Stimulated activated CD4-positive, alpha-beta T cell treated with anti-CD3 and anti-CD28 coated beads, Interleukin-1b, Interleukin-23, amount 100 ng/mL, for 48 hours (primary cell): ENCODE measurements at places on chromosomes 16 and 17.

DNA sequence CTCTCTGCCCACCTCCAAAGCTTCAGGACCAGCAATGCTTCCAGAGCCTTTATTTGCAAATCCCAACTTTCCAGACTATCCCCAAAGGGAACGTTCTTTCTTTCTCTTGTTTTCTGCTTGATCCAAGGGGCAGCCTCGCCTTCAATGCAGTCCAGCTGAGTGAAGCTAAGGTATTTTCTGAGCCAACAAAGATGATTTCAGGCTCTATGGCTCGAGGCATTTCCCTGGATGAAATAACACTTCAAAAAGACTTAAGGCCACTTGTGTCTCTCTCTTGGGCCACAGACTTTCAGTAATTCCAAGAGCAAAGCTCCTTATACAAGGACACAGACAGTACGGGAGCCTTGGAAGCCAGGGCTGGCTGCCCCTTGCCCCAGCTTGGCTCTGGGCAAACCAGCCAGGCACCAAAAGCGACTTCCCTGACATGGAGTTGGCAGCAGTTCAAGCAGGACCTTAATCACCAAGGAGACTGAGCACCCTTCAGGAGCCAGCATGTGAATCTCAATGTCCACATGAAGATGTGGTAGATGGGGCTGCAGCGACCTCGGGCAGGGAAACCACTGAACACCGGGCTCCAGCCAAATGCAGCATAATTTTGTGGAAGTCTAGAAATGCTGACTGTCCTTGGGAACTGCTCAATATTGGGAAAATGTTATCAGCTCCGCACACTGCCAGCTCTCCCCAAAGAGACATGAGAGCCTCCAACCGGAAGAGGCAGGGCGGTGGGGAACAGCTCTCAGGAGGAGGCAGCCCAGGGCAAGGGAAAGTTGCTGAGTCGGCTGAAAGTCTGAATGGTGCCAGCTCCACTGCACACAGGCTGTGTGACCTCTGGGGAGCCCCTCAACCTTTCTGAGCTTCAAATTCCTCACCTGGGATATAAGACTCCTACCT lies 39.0 kb downstream of the TK2 start:
- DNase-seq, result no peak

DNA sequence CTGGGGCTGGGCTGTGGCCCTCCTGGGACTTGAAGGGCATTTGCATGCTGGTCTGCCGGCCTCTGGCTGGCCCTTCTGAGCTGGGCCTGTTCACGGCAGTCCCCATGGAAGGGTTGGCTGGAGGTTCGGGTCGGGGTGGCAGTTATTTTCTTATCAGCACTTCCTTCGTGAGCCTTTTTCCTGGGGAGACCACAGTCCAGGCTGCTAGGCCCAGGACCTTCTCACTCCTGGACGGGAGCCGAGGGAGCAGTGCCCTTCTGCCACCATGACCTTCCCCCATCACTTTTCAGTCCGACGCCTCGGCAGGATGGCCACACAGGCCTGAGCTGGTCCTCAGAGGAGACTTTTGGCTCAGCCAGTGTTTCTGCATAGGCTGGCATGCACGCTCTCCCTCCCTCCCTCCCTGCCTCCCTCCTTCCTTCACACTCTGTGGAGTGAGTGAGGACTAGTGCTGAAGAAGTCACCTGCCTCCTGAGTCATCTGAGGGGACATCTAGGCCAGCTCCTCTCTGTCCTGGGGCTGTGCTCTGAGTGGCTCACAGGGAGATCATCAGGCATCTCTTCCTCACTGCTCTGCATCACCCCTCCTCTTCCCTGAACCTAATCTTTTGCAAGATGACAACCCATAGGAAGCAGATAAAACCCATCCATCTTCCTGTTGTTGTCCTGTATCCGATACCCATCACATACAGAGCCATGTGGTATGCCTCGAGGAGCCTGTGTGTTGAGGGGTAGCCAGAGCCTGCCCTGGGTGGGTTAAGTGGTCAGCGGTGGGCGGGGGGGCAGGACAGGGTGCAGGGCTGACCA lies 109.7 kb downstream of the RAP1GAP2 start:
- no peak for DNase-seq

- DNase-seq, result peak; percentile 64
Measured at GRCh38 chr17:50626037-50626574, 8.6 kb upstream of the ABCC3 start.

DNA sequence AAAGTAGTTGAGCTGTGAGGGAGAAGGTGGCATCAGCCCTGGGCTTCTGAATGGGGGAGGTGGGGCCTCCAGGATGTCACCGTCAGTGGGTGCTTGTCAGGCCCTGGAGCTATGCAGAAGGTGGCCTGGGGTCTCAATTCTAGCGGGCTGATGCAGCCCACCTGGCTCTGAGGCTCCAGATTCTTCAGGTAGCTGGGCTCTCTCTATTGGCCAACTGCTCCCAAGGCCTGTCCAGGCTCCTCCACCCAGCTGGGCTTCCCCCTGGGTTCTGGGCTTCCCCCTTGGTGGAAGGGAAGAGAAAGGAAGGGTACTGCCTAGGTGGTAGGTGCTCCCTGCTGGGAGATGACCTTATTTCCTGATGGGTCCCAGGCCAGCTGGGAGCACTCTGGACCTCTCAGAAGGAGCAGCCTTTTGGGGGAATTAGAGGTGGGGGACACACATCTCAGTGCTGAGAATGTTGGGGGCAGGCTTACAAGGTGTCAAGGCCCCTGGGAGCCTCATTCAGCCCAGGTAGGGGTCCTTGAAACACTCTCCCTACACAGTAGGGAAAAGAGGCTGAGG lies 1728.3 kb downstream of the TP53TG3F start:
- no peak for DNase-seq

DNA sequence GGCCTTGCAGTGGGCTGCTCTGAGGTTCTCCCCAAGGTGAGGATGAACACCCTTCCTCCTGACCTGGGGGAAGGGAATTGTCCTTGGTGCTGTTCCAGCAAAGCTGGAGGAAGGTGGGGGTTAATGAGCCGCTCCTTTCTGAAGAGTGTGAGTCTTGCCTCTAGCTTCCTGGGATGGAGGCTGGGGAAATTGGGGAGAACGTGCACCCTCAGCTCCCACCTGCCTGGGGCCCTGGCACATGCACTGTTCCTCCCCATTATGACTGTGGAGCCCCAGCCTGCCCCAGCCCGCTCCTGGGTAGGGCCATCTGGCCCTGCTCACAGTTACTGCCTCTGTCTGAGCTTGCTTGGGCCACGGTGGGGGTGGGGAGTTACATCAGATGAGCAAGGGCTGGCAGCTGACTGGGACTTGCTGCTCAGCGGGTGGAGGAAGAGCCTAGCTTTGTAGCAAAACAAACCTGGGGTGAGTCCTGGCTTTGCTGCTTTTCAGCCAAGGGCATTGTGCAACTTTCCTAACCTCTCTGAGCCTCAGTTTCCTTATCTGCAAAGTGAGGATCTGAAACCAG lies 11.1 kb downstream of the TNS4 start:
- DNase-seq, result peak; percentile 35

DNA sequence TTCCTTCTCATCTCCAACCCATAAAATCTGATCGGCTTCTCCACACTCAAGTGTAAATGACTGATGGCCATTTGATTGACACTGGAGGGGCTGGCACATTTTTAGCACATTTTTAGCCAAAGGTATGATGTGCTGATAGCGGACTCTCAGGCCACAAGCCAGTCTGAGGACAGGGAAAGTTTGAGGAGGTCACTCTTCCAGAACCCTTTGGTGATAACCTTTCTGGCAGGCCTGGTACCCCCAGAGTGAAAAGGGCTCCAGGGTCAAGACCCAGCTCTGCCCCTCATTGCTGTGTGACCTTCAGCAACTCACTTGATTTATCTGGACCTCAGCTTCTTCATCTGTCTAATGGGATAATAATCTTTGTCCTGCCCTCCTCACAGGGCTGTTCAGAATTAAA lies 1.7 kb upstream of the NLRC5 start:
- DNase-seq, result no peak

- DNase-seq, result no peak
Measured at GRCh38 chr16:78129349-78129748, 29.9 kb downstream of the WWOX start.

- no peak for DNase-seq
Measured at GRCh38 chr17:62706598-62707424, 79.3 kb downstream of the MRC2 start.

- no peak for DNase-seq
Measured at GRCh38 chr16:80932708-80933095, 74.0 kb downstream of the CMC2 start.

GRCh38 chr16:15980329-15980728 lies 30.9 kb downstream of the ABCC1 start:
- no peak for DNase-seq

DNA sequence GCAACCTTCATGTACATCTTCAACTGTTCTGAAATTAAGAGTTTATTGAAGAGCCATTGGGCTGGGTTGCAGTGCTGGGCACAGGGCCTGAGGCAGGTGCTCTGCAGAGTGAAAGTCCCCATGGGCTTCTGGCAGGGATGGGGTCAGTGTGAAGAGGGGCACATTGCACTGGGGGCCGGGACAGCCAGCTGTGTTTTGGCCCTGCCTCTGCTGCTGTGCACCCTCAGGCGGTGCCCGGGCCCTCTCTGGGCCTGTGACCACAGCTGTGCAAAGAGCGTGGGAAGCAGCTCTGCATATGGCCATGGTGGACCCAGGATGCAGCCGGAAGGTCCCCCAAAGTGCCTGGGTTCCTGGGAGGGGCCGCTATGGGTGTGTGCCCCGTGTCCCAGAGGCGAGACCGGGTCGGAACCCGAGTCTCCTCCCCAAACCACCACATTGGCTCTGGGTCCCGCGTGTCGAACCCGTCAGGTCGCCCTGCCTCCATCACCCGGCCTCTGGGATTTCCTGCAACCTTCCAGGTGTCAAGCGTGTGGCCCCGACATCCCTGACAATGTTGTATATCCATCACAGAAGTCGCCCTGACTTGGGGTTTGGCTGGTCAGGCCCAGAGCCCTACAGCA lies 38.2 kb upstream of the ZNF469 start:
- DNase-seq, result no peak

DNA sequence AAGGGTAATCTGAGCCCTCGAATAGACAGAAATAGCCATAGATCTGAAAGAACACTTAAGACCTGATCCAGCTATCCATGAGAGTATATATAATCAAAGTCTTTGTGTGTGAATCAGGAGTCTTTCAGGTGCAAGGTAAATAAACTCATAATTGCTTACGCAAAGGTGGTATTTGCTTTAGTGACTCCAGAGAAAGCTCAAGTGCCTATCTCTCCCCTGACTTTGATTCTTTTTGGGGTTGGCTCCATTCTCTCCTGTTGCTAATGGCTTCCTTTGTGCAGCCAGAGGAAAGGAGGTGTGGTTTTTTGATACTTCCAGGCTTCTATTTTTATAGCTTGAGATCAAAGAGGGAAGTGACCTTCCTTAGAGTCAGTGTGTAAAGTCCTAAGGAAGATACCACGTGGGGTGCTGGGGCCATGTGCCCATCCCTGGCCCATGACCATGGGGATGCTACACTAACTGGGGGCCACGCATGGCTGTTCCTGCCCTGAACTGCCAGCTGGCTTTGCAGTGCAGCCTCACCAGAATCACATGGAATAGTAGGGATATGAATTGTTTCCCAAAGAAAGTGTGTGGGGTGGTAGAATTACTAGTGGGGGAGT lies 45.8 kb downstream of the TENT4B start:
- DNase-seq, result no peak
